ENCODE measurements at places on chromosomes 2 and 18.

DNA sequence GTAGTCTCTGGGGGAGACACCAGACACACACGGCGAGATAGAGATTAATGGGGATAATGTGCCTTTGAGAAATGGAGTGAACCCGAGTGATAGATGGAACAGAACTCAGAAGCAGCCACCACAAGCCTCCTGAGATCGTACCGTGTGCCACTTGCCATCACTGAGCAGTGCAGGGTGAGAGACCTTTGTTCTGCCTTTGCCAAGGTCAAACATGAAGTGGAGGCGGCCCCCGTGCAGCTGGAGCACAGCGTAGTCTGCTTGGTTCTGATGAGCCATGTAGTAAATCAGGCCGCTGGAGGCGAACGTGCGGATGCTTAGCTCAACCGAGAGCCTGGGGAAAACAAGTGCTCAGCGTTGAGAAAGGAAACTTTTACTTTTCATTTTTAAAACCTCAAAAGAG is 167.0 kb downstream of the LAMA1 start:
- DNase-seq, result no peak

GRCh38 chr2:112725545-112726457 is 5.0 kb downstream of the NT5DC4 start:
- DNase-seq, result no peak

GRCh38 chr2:68435615-68436014 is 31.5 kb downstream of the FBXO48 start:
- DNase-seq, result no peak

DNA sequence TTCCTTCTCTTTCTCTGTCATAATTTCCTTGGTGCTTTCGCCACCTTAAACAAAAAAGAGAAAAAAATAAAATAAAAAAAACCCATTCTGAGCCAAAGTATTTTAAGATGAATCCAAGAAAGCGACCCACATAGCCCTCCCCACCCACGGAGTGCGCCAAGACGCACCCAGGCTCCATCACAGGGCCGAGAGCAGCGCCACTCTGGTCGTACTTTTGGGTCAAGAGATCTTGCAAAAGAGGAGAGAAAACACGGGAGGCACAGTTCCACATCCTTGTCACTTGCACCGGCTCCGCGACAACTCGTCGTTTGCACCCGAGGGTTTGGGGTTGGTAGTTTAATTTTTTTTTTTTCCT is 1.8 kb upstream of the SP9 start:
- no peak for DNase-seq

DNA sequence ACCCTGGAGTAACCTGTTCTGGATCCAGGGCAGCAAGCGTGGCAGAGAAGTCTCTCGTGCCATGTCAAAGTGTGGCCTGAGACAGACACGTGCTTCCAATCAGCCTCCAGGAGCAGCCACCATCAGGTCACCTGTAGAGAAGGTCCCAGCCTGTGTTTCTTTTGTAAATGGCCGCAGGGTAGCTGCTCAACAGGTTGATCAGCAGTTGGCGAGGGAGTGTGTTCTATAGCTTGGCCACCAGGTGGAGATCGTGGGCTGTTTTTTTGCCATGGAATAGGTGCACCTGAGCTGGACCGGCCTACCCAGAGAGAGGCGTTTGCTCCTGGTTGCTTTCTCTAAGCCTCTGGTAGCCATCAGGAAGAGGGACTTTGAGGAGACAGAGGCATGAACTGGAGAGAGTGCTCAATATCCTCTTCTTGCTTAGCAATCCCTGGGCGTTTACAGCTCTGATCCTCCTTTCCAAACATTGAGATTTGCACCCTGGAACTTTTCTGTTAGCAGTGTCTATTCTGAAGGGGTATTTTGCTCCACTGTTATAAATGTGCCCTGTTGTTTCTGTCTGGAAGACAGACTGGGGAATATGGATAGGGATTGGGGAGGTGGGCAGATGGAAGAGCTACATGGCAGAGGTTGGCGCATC is 34.2 kb upstream of the EN1 start:
- no peak for DNase-seq

GRCh38 chr18:59228351-59228750 is 8.4 kb downstream of the GRP start:
- DNase-seq, result no peak

DNA sequence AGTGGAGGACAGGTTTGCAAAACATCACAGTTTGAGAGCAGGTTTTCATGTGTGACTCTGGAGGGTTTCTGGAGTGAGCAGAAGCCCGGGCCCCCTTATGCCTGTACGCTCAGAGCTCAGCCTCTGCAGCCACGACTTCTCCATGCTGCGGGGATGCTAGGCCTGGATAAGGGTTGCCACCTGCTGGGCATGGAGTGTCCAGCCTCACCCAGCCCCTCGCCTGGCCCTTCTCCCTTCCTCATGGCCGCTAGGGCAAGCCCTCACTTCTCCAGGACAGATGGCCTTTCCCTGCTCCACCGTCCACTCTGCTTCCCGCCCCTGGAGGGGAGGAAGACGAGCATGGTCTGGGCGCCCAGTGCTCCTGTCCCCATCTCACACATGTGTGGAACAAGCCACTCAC is 318.7 kb downstream of the GBX2 start:
- DNase-seq, result no peak

- DNase-seq, result no peak
These were observed 37.4 kb upstream of the SLC9A2 start for GRCh38 chr2:102581911-102582310.

DNA sequence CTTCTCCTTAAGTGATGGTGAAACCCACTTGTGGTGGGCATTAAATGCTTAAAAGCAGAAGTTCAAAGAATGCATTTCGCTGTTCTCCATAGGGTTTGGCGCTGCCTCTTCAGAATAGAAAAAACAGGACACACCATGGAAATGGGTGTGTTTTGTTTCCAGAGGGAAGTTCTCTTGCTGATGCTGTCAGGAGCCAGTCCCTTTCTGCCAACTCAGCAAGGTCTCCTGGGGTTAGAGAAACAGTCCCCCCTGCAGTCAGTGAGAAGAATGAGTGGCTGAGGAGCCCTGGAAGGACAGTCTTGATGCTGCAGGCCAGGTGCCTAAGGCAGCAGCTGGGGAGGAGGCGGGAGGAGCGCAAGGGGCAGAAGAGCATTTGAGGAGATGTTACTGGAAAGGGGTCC is 37.8 kb upstream of the ASAP2 start:
- no peak for DNase-seq

DNA sequence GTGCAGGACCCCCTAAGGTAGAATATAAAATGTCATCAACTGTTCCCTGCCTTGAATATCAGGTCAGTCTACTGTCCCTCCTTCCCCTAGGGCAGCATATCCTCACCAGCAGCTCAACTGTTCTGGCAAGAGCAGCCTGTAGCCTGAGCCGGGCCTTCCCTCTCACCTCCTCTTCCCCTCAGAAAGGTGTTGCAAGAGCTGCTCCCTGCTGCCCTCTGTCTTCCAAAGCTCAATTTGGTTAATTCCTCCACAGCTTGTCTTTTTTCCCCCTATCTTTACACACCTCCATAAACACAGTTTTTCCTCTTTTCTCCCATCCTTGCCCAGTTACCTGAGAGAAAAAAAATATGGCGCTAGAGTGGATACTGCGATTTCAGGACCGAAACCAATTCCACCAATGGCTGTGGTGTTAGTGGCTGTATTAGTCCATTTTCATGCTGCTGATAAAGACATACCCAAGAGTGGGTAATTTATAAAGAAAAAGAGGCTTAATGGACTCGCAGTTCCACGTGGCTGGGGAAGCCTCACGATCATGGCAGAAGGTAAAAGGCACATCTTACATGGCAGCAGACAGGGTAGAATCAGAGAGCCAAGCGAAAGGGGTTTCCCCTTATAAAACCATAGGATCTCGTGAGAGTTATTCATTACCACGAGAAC is 184.7 kb downstream of the MREG start:
- DNase-seq, result no peak

GRCh38 chr2:73406996-73407395 is 21.4 kb downstream of the ALMS1 start:
- DNase-seq, result no peak

DNA sequence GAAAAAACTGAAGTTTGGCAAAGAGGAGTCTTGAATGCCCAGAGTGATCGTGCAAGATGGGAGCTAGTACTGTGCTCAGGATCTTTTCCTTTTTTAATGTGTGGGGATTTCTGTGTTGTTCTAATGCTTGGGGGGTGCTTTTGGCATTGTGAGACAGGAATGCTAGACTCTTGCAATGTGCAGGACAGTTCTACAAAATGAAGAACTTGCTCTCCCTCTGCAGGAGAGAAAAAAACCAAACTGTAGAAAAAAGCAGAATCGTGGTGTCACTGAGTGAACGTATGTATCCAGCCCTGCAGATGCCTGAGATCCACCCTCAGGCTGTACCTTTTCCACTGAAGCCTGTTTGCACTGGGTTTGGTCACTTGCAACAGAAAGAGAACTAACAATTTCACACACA is 12.1 kb upstream of the TTC39C start:
- no peak for DNase-seq

DNA sequence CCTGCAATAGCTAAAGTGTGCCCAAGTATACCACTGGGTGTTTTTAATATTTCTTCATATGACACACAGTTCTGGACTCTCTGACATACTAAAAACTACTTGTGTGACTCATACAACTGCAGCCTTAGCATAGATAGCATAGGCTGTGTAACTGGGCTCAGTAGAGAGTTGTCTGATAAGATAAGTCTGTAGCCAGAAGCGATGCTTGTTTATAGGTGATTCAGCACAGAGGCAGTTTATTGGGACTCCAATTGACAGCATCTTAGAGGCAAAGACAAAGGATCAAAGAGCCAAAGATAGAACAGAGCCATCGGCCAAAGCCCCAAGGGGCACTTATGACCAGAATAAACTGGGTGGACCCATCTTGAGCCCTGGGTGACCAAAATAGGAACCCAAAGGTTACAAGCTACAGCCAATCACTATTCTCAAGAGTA is 42.3 kb downstream of the AAK1 start:
- no peak for DNase-seq

DNA sequence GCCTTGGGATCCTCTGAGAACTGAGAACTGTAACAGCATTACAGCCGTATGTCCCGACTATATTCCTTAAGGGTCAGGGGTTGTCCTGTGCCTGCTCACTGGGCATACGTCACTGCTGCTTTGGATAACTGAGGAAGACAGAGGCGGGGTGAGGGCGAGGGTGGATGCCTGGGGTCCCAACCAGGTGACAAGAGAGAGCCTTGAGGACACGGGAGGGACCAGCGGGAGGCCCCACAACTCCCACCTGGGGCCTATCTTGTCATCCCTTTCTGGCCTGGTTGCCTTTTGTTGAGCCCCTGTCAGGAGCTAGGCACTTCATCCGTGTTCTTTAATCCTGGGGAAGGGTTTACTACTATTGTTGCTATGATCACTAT is 28.8 kb downstream of the INPP5D start:
- no peak for DNase-seq

- DNase-seq, result no peak
These were observed 485.8 kb upstream of the POU3F3 start for GRCh38 chr2:104368089-104368488.

DNA sequence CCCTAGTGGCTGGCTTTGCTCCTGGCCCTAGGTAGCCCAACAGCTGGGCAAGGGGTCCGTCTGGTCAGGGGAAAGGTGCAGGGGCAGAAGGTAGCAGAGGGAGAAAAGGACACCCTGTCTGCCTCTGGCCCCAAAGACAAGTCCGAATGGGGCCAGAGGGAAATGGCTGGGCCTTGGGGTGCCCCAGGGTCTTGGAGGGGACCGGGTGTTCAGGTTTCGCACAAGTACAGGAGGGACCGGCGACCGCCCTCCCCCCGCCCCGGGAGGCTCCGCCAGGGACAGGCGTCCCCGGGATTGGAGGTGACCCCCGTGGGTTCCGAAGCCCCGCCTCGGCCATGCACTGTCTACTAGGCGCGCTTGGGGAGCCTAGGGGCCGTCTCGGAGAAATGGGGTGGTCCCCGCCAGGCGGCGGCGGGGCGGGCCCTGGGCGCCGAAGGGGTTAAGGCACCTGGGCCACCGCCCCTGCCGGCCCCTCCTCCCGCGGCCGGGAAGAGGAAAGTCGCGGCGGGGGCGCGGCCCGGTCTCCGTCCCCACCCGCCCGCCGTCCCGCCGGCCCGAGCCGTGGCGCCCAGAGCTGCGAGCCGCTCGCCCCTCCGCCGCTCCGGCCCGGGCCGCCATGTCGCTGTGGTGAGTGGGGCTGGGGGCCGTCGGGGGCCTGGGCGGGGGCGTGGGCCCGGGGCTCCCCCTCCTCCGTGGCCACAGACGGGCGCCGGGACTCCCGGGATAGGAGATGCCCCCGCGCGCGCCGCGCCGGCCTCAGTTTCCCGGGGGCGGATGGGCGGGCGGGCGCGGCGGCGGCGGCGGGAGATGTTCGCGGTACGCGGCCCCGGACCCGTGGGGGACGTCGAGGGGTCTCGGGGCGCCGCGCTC is at the start of gene B3GNT7:
Gene B3GNT7, plus strand, starts transcription at position 523 of the 870 bp plus-strand sequence. Its CDS starts 94 bp downstream, at position 617.
- DNase-seq, result no peak

DNA sequence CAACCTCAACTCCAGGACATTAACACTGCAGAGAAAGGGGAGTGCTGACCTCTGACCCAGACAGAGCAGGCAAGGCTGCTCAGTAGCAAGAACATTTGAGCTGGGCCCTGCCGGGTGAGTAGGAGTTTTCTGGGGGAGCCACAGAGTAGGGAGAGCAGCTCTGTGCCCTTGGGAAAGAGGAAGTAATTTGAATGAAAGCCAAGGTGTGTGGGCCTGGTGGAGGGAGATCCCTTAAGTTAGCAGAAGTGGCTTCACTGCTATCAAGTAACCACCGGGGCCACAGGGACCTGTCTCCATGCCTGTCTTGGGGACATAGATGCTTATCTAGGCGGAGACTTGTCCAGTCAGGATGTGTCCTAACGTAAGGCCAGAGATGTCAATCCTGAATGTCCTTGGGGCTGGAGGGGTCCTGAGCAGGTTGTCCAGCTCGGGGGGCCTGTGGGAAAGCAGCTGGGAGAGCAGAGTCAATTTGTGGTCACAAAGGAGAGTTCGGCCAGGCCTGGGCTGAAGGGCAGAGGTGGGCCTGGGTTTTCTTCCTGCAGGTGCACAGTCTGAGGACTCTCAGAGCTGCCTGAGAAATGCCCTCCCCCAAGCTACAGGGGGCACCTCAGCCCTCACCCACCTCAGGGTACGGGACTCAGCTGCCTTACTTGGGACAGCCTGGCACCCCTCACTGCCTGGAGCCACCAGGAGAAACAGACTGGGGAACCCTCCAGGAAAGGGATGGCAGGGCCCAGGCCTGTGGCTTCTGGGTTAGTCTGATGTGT is 15.0 kb upstream of the OTOF start:
- DNase-seq, result no peak

- DNase-seq, result no peak
These were observed 57.9 kb downstream of the GCA start for GRCh38 chr2:162401871-162402270.

DNA sequence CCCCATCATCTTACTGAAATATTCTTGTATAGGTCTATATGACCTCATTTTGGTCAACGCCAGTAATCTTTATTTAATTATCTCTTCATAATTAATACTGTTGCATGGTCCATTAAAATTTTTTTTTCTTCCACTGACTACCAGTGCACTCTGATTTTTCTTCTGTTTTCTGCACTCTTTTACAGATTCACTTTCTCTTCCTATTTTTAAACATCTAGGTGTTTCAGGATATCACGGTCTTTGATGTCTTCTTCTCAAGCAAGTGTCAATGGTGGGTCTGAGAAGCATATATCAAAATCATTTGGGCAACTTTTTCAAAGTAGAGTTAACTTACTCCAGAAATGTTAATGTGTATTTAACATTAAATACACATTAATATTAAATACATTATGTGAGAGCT is 51.4 kb downstream of the CCDC141 start:
- DNase-seq, result no peak

- DNase-seq, result no peak
These were observed 51.3 kb downstream of the LIPG start for GRCh38 chr18:49613141-49613640.

- DNase-seq, result no peak
These were observed 268.4 kb downstream of the TCF4 start for GRCh38 chr18:55319459-55320193.
